Mammary epithelial cell (primary cell): ENCODE measurements at places on chromosomes 3 and 15.

DNA sequence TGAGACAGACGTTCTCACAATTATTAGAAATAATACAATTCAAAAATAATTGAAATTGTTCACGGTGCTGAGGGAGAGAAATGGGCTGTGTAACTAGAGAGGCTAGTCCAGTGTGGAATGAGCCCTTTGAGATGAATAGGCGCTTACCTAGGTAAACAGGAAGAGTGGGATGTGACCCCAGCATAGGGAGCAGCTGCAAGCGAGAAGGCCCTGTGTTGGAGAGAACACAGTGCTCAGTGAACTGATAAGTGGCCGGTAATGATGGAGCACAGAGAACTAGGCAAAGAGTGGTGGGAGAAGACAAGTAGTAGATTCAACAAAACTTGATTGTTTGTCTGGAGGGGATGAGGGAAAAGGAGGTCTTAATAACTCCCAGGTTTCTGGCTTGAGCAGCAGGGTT is 103.9 kb downstream of the HCN4 start:
- no peak for DNase-seq

- DNase-seq, result no peak
These were observed 14.7 kb downstream of the PCYT1A start for GRCh38 chr3:196272826-196273225.

- DNase-seq, result no peak
These were observed 6.1 kb upstream of the PLSCR4 start for GRCh38 chr3:146256851-146257486.

- no peak for DNase-seq
These were observed 490.7 kb downstream of the GBE1 start for GRCh38 chr3:81270603-81271379.

GRCh38 chr3:46717447-46718231 is at the start of gene PRSS50:
Gene PRSS50 (minus strand): TSS chr3:46717869. CDS start chr3:46717824, 45 bp downstream.
- no peak for DNase-seq

- DNase-seq, result no peak
These were observed 10.6 kb upstream of the ITPKA start for GRCh38 chr15:41483115-41483514.

DNA sequence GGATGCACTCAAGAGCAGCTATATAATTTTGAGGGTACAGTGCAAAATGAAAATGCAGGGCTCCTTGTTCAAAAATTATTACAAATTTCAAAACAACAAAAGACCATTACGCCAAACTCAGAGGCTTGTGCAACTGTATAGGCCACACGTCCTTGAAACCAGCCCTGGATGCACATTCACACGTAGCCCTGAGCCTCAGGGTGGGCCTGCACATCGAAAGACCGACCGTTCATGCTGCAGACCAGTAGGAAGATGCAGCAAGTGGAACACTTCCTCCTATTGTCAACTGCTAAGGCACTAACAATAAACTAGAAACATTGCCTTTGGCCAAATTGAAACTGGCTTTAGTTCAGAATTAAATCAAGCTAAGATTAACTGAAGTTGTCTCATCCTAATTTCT is 174.7 kb downstream of the SHOX2 start:
- no peak for DNase-seq

GRCh38 chr3:14225421-14225820 is 46.8 kb downstream of the LSM3 start:
- DNase-seq, result no peak

- DNase-seq, result no peak
These were observed 212.1 kb upstream of the P2RY1 start for GRCh38 chr3:152622811-152623167.

DNA sequence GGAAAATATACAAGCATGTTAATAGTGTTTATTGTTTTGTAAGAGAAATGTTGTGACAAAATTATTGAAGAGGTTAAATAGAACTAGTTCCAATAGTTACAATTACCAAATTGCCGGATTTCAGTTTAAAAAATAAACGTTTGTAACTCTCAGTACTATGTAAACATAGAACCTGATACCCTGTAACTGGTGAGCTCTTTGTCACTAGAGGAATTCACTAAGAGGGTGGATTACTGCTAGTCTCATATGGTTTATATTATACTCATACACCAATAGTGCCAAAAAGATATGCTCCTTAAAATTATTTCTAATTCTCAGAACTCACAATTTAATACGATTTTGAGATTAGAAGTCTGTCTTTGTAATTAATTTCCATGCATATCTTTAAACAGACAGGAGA is 7.6 kb upstream of the GMNC start:
- DNase-seq, result no peak

GRCh38 chr3:140854961-140855360 is 86.7 kb upstream of the SLC25A36 start:
- no peak for DNase-seq

DNA sequence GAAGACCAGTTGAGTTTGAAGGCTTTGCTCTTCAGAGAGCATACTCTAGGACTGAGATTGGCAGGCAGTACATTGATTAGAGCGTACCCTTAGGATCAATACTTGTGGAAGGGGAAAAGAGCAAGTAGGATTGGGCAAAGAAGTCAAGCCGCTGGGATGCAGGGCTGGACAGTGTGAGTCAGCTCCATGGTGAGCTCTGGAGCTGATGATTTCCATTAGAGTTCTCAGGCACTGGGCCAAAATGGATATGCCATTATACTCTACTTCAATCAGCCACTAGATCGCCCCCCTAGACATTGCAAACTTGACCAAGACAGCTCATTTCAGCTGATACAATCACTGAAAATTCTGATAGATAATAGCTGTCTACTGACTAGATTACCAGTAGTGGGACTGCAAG is 432.7 kb upstream of the ALCAM start:
- no peak for DNase-seq

GRCh38 chr3:39166932-39167532 is 13.6 kb upstream of the CSRNP1 start:
- peak; percentile 83 for DNase-seq

- no peak for DNase-seq
These were observed 243.2 kb downstream of the NSUN3 start for GRCh38 chr3:94305835-94306611.

DNA sequence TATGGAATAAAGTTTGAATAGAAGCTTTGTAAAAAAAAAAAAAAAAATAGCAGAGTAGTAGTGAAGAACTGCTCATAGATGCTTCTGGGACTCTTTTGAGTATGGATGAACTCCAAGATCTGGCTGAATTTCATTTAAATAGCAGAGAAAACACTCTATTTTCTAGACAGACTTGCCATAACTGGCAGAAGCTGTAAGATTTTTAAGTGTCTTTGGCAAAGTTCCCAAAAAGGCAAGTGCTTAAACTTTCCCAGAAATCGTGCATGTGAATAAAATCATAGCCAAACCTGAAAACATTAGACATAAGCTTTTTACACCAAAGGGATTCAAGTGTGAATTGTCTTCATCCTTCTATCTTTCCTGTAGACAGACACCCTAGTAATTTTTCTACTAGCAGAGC is 110.3 kb upstream of the MITF start:
- DNase-seq, result no peak

- no peak for DNase-seq
These were observed 55.8 kb downstream of the OSBPL10 start for GRCh38 chr3:31925271-31925630.

DNA sequence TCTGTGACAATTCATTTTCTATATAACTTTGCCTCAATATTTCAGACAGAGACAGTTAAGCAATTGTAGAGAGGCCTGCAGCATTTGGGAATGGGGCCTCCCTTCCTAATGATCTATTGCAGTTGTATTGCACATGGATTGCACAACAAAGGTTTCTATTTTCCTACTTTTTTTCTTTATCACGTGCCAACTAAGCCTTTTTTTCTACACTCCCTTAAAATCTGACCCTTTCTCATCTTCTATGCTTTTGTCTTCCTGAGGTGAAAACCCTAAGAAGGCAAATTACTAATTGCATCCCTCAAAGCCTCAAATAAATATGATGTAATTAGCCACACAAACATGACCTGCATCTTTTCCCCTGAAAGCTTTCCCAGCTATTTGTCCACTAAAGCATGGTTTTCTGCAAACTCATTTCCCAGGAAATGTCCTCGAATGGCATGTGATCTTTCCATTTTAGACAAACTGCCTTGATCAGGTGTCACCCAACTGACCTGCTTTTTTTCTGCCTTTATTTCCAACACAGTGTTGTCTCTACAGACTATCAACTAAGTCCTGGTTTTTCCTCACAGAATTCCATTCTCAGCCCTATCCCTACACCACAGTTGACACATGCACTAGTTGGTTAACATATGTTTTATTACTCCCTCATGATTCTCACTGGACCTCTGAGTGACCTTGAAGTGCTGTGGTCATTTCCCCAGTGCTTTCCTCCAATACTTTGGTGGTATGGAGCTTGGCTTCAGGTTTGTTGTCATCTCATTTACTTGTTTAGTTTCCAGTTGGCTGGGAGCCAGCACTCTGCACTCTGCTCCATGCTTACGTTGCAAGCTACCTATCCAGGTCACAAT is 31.9 kb upstream of the TSC22D2 start:
- no peak for DNase-seq

- no peak for DNase-seq
These were observed 297.8 kb downstream of the SATB1 start for GRCh38 chr3:18127174-18127858.

DNA sequence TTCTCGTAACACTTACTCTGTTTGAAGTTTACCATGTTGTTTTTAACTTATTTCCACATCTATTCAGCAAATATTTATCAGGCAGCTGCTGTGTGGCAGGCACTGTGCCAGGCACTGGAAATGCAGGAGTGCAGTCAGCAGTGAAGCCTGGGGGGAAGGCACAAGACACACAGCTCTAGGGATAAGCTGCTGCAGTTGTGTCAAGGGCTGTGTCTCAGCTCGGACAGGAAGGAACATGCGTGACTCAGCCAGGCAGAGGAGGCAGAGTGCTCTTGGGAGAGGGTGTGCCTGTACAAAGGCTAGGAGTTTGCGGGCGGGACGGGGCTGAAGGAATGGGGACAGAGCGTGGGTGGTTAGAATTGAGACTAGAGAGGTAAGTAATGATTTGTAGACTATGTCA is 24.7 kb downstream of the LYSMD4 start:
- DNase-seq, result peak; percentile 92

GRCh38 chr3:131143802-131144201 is 117.1 kb downstream of the NEK11 start:
- no peak for DNase-seq

DNA sequence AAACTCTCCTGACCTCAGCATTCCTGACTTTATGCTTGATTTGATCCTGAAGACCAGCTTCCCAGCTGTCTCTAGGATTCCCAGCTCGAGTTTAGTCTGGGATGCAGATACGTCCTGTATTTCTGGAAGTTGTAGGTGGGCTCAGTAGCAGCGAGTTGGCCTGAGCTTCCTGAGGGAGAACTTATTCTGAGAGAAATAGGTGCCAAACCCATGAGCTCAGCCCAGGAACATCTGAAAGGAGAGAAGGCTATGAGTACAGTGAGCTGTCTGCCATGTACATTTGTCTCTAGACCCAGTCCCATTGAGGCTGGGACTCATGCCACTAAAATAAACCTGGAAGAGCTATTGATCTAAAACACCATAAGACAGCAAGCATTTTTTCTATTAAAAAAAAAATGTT is 36.6 kb upstream of the SLC9A9 start:
- no peak for DNase-seq

DNA sequence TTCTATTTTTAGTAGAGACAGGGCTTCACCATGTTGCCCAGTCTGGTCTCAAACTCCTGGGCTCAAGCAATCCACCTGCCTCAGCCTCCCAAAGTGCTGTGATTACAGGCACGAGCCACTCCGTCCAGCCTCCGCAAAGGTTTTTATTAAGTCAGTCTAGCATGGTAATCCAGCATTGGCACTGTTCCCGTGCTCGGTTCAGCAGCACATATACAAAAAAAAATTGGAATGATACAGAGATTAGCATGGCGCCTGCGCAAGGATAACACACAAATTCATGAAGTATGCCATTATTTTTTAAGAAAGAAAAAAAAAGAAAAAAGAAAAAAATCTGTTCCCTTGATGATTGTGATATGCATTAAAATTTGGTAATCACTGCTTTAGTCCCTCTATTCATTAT is 8.5 kb downstream of the CKMT1A start:
- DNase-seq, result no peak

GRCh38 chr15:88477126-88477525 is 9.6 kb downstream of the MRPS11 start:
- DNase-seq, result no peak

- DNase-seq, result no peak
These were observed 575.8 kb upstream of the TBL1XR1 start for GRCh38 chr3:177772908-177773557.

DNA sequence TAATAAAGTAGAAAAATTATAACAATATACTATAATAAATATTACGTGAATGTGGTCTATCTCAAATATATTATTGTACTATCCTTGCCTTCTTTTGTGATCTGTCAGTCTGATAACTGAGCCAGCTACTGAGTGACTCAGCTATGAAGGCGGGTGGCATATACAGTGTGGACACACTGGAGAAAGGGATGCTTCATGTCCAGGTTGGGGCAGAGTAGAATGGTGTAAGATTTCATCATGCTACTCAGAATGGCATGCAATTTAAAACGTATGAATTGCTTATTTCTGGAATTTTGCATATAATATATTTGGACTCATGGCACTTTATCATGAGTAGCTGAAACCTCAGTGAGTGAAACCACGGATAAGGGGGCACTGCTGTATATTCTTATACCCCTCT is 172.9 kb upstream of the TBC1D5 start:
- DNase-seq, result peak; percentile 59

GRCh38 chr3:191975936-191976335 is 515.0 kb downstream of the PYDC2 start:
- DNase-seq, result no peak

- DNase-seq, result no peak
These were observed 38.1 kb upstream of the PTX3 start for GRCh38 chr3:157398598-157398997.

DNA sequence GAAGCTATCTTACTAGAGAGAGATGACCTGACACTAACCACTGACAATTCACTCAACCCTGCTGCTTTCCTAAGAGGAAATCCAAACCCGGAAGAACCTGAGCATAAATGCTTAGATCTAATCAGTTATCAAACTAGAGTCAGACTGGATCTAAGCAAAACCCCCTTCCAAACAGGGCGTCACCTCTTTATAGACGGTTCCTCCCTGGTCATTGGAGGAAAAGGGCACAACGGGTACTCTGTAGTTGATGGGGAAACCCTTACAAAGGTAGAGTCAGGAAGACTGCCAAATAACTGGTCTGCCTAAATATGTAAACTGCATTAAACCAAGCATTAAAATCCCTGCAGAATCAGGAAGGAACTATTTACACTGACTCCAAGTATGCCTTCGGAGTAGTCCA is 41.3 kb upstream of the FSTL1 start:
- DNase-seq, result no peak

DNA sequence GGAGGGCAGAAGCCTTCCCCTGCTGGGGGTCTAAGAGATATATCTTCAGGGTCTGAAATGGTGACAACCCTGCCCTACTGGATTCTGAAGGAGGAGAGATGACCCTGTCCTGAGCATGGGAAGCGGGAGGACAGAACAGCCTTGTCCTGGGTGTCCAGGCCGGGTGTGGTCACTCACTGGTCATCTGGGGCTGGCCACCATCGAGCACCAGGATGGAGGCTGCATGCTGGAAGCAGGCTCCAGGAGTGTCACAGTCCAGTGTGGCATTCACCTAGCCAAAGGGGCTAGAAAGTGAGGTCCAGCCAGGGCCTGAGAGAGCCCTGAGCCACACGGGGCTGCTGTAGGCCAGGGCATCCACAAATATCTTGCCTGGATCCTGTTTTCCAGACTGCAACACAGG is 5.2 kb downstream of the CDHR4 start:
- DNase-seq, result no peak

- DNase-seq, result no peak
These were observed 12.9 kb upstream of the SNRK start for GRCh38 chr3:43273416-43273815.

- DNase-seq, result no peak
These were observed 29.1 kb upstream of the TCAIM start for GRCh38 chr3:44309500-44309899.

GRCh38 chr15:76168237-76168984 is 108.6 kb downstream of the TMEM266 start:
- no peak for DNase-seq
